GM12891 (cell line): ENCODE measurements at places on chromosomes 7 and 10.

GRCh38 chr10:67224553-67224952 is 298.7 kb downstream of the LRRTM3 start:
- no peak for DNase-seq

GRCh38 chr10:88986549-88987242 is 3.9 kb upstream of the FAS start:
- DNase-seq, result no peak

DNA sequence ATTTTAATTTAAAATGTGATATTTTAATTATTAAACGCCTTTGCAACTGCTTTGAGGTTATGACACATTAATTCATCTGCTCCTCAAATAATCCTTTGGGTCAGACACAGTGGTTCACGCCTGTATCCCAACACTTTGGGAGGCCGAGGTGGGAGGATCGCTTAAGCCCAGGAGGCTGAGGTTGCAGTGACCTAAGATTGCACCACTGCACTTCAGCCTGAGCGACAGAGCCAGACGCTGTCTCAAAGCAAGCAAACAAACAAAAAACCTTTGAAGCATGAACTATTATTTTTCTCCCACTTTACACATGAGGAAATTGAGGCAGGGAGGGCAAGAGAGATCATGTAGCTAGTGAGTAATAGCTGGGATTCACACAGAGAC is 1.5 kb upstream of the POLD2 start:
- no peak for DNase-seq

DNA sequence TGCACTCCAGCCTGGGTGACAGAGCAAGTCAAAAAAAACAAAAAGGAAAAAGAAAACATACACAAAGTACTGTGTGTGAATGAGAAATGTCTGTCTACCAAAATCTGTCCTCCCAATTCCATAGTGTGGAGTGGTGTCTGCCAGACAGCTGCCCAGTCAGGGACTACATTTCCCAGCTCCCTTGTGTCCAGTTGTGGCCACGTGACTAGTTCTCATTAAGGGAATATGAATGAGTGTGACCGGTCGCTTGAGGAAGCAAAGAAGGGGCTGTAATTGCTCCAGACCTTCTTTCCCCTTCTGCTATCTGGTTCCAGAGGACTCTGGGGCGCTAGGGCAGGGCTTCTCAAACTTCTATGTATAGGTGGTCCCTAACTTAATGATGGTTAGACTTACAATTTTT is 204.1 kb downstream of the PHTF2 start:
- no peak for DNase-seq
